Spleen (tissue), 13 donors: ENCODE measurements at places on chromosomes 5 and 9.

- DNase-seq: no peak
These were observed 1523.1 kb upstream of the CDH9 start for GRCh38 chr5:28561522-28561921.

DNA sequence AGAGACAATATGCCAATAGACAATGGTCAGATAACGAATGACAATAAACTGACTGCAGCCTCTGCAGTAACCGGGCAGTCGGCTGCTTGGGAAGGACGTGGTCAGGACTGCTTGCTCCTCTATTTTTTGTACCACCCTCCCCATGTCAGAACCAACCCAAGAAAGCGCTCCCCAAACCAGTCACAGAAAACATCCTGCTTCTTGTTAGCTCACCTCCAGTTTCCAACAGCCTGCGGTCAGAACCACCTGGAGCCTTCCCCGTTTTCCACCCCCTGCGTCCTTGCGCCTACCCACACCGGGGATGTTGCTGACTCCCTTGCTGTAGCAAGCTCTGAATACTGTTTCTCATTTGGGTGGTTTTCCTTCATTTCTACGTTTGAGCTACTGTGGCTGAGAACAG is 1.7 kb upstream of the MRNIP start:
- no peak for DNase-seq

DNA sequence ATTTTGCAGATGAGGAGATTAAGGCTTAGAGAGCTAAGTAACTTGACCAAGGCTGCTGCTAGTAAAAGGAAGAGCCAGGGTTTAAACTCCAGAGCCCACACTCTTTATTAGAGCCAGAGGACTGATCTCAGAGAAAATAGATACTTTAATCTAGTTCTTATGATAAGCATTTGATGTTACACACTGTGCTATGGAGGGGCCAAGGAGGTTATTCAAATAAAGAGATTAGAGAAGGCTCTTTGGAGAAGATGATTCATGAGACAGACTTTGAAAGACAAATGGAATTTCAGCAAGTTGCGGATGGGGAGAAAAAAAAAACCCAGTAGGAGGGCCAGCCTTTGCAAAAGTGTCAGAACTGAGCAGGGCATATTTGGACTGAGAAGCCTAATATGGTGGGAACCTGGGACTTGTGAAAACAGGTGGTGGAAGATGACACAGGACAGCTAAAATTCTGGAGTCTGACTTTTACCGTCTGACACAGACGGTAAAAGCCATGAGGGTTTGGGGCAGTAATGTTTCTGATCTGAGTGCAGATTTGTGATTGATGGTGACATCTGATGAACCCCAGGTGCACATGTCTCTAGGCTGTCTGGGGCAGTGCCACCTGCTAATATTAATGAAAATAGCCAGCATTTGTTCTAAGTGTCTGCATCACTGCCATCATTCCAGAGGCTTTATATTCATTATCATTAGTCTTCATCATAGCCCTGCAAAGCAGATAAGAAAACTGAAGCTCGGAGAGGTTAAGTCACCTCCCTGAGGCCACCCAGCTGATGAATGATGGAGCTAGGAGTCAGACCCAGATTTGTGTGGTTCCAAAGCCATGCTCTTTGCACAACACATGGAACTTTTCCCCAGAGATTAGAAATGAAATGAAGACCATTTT is 65.3 kb upstream of the CXCL14 start:
- DNase-seq: no peak

DNA sequence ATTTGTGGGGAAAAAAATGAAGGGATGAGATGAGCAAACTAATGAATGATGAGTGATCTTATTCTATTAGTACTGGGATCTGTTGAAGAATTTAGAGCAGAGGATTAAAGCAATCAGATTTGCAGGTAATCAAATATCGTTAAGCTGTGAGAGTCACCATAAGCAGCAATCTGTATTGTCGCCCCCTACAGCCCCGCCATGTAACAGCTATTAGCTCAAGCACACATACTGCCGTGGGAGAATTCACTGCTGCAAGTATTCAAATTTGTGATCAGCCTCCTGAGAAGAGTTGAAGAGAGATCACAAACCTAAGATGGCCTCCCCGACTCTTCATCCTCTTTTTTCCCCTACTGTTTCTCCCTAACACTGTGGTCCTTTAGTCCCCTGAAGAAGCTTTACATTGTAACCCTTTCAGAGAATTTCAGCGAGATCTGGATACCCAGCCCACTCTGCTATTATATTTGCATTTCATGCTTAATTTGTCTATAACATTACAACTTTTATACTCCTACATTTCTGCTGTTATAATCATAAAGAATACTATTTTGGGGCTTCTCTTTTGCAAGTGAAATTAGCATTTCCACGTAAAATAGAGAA is 28.5 kb upstream of the PHF24 start:
- no peak for DNase-seq

GRCh38 chr5:173069671-173070070 is 13.5 kb downstream of the CREBRF start:
- no peak for DNase-seq

DNA sequence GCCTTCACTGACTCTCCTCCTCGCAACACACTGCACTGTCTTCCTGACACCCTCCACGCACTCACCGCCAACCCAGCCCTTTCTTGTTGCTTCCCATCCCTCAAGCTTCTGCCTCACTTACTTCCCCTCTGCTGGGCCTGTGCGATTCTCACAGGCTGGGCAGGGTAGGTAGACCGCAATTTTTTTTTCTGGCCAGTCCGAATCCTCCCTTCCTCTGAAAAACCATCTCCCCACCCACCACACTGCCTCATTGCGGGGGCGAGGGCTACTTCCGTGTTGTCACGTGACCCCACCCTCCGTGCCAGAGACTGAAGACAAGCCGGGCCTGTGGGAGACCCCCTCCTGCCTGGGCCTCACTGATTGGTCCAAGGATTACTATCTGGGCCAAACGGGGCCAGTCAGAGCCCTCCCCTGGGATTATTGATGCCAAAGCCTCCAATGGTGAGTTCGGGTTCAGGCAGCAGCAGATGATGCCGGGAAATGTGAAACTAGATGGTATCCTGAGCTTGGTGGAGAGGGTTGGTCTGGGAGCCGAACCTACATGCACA is 73.1 kb downstream of the STK10 start:
- peak; percentile 93 for DNase-seq

DNA sequence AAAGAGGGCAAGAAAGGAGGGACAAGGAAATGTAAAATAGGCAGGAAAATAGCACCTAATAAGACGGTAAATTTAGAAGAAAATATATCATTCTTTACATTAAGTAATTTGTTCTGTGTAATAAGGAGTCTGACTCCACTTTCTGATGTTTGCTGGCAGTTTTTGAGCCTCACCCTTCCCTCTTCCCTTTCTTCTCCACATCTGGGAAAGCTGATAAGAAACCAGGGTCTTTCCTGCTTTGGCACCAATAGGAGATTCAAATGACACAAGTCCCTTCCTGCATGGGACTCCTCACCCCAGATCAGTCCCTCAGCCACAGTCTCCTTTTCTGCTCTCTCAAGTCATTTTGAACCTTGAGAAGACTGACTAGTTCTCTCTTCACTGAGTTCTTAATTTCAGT is 31.2 kb upstream of the LECT2 start:
- no peak for DNase-seq

DNA sequence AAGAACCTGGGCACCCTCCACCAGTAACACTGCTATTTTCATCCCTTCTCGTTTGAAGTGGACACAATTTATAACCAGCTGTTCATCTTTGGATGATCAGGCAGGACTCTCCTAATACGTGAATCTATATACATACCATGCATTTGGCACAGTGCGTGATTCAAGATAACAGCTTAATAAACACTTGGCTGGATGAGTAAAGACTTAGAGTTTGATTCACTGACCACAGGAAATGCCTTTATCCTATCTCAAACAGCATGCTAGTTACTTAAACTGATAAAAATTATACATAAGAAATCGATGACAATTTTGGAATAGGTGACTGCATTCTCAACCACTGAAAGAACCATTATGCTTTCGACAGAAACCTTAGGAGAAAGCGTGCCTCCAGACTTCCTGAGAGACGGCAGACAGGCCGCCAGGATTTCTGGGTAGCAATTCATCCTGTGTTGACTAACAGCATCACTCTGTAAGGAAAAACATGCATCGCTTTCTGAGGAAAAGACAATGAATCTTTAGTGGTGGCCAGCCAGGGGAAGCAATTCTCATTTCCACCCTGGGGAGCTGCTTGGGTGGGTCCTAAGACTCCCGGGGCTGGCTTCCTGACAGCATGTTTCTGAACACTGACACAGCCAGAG is 9.7 kb downstream of the MRPL36 start:
- DNase-seq: no peak

GRCh38 chr5:180470966-180471582 is 23.1 kb upstream of the CNOT6 start:
- peak; percentile 84 for DNase-seq

GRCh38 chr9:3361116-3361515 is 164.7 kb downstream of the RFX3 start:
- no peak for DNase-seq

DNA sequence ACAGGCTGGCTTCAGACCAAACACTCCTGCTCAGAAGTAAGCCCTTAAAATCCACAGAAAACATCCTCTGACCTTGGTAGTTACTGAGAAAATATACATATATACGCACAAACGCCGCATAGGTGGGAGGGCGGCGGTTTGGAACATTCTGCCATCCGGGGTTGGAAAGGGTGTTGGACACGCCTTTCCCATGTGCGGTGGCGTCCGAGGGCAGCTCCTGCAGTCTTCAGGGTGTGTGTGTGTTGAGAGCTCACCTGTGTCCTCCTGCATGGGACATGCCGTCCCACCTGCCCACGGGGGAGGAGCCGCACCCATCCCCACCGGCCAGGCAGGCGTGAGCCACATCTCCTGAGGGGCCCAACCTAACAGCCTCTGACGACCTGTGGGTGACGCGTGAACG is 28.2 kb downstream of the SLC9A3 start:
- DNase-seq: no peak

DNA sequence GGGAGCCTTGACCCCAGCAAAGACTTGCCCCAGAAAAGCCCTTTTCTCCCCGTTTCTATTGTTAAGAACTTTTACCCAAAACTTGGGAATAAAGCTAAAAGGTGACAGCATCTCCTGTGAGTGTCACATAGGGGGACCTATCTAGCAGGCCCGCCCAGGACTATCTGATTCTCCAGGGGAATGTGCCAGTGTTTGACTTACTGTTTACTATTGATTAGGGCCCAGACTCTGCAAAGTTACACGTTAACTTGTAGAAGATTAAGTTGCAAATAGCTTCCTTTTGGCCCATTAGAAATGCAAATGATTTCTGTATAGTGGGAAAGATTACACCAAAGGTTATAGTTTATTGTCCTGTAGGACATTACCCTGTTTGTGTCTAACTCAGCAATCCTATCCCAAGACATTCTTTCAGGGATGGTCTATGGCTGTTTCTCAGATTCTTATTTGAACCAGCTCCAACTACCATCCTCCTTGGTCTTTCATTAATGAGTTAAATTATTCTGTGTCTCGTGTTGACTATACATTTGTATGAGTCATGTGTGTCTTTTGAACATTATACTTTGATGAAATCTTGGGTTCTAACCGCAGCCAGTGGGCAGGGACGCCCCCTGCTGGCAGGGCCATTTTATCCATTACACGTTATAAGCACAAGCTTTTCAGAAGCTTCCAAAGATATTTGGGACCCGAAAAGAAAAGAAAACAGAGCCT is 60.7 kb downstream of the HRH2 start:
- no peak for DNase-seq

- DNase-seq: no peak
These were observed 287.0 kb downstream of the GAS1 start for GRCh38 chr9:86660146-86660943.

- no peak for DNase-seq
These were observed 75.1 kb downstream of the MAST4 start for GRCh38 chr5:66671305-66671704.

GRCh38 chr9:132087438-132088030 is 7.9 kb upstream of the MED27 start:
- DNase-seq: no peak

GRCh38 chr9:84839541-84839940 is 170.0 kb downstream of the NTRK2 start:
- DNase-seq: no peak

- no peak for DNase-seq
These were observed 408.8 kb downstream of the ADGRV1 start for GRCh38 chr5:90967443-90967842.

DNA sequence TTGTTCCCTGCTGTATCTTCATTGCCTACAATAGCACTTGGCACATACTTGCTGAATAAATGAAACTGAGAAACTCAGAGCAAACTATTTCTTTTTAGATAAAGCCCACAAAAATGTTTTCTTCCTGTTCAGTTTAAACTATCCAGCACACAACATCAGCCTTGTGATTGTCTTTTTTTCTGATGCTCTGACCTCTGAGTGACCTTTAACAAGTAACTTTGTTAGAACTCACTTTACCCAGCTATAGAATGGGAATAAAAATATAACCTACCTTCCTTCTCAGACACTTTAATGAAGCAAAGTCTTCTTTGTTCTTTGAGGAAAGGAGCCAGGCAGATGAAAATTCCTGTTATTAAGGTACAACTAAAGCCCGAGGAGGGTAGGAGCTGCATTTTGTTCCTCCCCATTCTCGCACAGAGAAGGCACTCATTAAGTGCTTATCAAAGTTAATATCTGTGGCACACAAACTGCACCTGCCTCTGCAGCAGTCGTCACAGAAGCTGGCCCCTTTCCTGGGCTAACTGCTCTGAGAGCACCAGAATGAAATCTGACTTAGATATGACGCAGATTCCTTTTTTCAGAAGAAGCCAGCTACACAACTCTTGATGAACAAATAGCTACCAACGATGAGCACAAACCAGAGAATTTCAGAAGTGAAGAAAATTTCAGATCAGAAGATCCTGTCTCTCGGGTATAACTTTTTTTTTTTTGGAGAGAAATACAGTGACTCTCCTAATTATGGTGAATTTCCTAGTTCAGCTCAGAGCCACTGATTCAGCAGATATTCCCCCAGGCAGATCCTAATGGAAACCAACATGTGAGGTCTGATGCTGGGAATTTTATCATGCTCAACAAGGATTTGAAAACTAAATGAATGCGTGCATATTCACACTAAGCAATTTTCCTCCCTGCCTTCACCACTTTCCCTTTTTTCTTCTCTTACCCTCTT is 31.0 kb upstream of the NR3C1 start:
- DNase-seq: peak; percentile 78

DNA sequence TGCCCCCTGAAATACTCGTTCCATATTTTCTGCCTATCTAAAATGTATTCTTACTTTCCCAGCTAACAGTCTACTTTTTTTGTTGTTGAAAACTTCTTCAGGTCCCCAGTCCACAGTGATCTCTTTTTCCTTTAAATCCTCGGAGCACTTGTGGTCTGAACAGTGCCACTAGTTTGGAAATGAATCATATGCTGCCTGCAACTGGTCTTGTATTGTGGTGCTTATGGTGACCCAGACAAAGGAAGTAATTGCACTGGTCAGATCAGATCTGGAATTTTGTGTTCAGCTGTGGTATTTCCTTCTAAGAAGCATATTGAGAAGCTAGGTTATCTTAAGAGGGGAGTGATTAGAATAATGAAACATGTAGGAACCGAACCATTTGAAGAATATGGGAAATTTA is 2.9 kb downstream of the UNC13B start:
- no peak for DNase-seq
